ENCODE measurements at places on chromosomes 2 and 18.

- DNase-seq, result no peak
Observed at GRCh38 chr2:107281637-107282036, 395.7 kb upstream of the ST6GAL2 start.

DNA sequence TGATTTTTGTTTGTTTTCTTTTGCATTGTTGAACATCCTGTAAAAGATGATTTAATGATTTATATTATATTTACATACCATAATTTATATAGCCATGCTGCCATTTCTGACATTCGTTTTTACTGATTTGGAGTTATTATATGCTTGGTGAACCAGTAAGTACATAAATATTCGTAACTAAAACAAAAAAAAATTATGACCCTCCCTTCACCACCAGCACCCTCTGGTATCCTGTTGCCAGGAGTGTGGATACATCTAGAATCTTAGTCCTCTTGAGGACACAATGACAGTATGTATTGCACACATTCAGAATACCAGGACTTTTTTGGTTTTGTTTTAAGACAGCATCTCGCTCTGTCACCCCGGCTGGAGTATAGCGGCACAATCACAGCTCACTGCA lies 43.9 kb upstream of the B3GNT7 start:
- no peak for DNase-seq

DNA sequence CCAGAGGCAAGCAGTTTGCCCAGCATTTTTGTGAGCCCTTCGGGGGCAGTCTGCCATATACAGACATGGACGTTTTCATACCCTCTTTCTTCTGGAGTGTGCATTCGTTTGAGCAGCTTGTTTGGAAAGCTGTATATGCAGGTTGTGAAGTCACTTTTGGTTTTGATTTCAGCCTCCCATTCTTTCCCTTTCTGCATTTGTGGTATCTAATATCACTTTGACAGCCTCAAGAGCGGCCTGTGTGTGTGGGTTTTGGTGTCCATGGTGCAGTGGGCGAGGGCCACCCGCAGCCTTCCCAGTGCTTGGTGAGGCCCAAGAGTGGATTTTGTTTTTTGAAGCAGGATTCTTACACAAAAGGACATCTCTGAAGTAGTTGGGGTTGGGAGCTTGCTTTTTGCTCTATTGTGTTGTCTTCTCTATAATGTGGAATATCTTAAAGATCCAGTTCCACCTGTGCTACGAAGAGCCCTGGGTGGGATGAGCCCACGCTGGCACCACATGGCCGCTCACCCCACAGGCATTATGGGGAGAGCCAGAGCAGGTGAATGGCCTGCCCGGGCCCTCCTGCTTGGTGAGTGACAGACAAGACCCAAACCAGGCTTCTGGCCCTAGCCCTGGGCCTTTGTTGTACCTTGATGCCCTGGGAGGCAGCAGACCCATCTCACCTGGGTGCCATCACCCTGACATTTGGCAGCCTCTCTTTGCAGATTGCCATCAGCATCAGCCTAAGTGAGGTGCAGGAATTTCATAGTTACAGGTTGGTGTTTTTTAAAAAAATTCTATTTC lies 29.5 kb downstream of the INPP4A start:
- no peak for DNase-seq

- DNase-seq, result peak; percentile 90
Observed at GRCh38 chr2:120223034-120223912, at the start of gene TMEM185B. TSS of gene TMEM185B (minus strand) at chr2:120223400. CDS start at chr2:120222976, 424 bp downstream.

- DNase-seq, result no peak
Observed at GRCh38 chr2:158025255-158025996, 76.2 kb upstream of the UPP2 start.

All from stimulated activated CD4-positive, alpha-beta T cell treated with anti-CD3 and anti-CD28 coated beads, Interleukin-15, amount 100 ng/mL, for 1 hour (primary cell).